ENCODE measurements at places on chromosomes 12 and 14. TPM values are rescaled to one million over a fixed set of nuclear protein-coding genes. Genes with fewer than 3 reads are reported as not detected.

AMDHD1 gene
- 56.7 TPM for total RNA-seq

DNA sequence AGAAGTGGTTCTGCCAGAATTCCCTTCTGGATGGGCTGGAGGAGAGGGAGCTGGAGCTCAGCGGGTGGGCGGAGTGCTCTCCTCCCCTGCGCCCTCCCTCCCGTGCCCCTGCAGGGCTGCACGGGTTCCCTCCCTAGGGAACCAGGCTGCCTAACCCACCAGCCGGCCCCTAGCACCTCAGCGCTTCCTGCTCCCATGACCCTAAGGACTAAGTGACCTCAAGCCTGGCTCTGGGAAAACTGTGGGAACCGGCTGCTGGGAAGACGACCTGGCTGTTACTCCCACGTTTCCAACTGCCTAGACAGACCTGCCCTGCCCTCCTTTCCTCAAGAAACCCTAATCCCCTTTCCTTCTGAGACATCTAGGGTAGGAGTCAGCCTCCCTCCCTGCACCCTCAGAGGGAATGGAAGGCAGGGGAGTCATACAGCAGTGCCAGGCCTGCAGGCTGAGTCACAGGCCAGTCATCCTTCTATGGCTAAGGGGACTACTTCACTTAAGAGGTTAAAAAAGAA lies 31.5 kb downstream of the SLC6A12 start:
- DNase-seq: no peak
- no peaks in the 10 kb centered on the region for H3K27me3 ChIP-seq
- no peaks in the 10 kb centered on the region for H3K36me3 ChIP-seq
- H3K27ac ChIP-seq: no peak overlapping the region

DNA sequence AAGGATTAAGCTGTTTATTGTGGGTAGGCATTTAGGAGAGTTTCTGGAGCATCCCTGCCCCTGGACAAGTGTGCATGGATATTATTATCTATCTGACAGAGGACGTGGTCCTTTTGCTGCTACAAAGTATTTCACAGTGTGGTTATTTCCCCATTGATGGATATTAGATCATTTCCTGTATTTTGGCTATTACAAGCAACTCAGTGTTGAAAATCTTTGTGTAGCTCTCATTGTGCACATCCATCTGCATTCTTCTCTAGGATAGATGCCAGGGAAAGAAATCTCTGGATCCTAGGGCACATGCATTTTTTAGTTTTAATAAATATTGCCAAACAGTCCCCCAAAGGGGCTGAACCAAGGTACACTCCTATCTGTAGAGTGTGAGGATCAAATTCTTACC lies 154.3 kb upstream of the SRRM4 start:
- H3K4me3 ChIP-seq: no peak overlapping the region
- H3K36me3 ChIP-seq: no peaks in the 10 kb centered on the region
- H3K4me1 ChIP-seq: no peaks in the 10 kb centered on the region
- H3K27ac ChIP-seq: no peak overlapping the region

GRCh38 chr12:27359578-27360340 lies 27.1 kb downstream of the BMAL2 start:
- no peak overlapping the region for H3K4me3 ChIP-seq
- no peaks in the 10 kb centered on the region for H3K4me1 ChIP-seq
- no peak overlapping the region for H3K27ac ChIP-seq
- no peaks in the 10 kb centered on the region for H3K36me3 ChIP-seq

GYS2 gene
- total RNA-seq: 15.5 TPM

GRCh38 chr12:4900327-4900726 lies 9.4 kb upstream of the KCNA1 start:
- no peak for DNase-seq
- H3K4me1 ChIP-seq: no peaks in the 10 kb centered on the region
- H3K4me3 ChIP-seq: no peak overlapping the region
- no peaks in the 10 kb centered on the region for H3K36me3 ChIP-seq
- no peak overlapping the region for H3K27ac ChIP-seq

DNA sequence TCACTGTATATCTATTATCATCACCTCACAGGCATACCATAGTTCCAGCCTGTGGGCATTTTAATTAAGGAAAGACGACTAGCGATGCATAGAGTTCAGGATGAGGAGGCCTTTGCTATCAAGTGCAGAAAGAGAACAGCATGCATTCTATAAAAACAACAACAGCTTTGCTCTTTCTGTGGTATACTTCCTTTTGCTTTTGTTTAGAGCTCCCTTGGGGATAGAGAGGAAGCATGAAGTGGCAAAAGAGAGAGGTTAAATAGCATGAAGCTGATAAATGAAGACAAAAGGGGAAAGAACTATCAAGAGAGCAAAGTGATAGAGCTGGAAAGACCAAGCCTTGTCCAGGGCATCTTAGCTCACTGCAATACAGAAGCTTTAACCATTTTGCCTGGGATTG lies 23.5 kb downstream of the IFNG-AS1 start:
- no peak overlapping the region for H3K4me3 ChIP-seq
- no peak overlapping the region for H3K27ac ChIP-seq
- H3K4me1 ChIP-seq: no peaks in the 10 kb centered on the region
- H3K27me3 ChIP-seq: no peaks in the 10 kb centered on the region
- no peaks in the 10 kb centered on the region for H3K36me3 ChIP-seq
- no peak for DNase-seq

DNA sequence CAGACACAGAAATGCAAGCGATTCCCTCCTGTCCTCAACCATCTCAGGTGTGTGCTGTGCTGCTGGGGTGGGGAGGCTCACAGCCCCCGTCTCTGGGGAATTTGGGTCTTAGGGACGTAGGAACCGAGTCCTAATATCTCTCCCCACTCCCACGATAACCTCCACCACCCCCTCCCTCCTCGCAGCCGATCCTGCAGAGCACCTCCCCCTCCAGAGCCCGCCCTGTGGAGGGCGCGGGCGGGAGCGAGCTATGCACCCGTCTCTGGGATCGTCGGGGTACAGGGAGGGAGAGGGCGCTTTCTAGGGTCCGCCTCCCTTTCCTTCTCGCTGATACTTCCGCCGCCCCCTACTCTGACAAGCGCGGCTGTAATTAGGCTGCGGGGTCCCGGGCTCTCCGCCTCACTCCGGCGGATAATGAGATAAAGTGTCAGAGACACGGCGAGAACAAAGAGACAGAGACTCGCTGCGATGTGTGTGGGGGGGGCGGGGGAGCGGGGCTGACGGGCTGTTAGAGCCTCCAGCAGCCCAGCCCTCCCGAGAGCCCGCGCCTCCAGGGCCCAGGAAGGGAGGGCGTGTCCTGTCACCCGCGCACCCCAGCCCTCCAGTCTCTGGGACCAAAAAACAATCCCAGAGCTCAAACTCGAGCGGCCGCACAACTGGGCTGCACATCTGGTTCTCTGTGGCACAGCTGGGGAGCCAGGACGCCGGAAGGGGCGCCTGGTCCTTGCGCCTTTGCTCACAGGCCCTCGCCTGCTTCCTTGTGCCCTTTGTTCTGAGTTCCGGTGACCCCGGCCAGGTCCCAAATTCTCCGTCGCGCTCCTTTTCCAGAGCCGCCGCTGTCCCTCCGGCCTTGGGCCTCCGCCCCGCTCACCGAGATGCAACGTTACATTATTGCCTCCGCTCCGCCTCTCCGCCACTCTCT lies 8.7 kb downstream of the SHMT2 start:
- H3K27me3 ChIP-seq: no peaks in the 10 kb centered on the region
- peak; percentile 33 for DNase-seq
- H3K4me1 ChIP-seq: peaks cover 26% of the 10 kb centered on the region
- no peak overlapping the region for H3K4me3 ChIP-seq
- H3K27ac ChIP-seq: no peak overlapping the region
- peaks cover 11% of the 10 kb centered on the region for H3K36me3 ChIP-seq

TAS2R8 gene
- total RNA-seq: not detected

DNA sequence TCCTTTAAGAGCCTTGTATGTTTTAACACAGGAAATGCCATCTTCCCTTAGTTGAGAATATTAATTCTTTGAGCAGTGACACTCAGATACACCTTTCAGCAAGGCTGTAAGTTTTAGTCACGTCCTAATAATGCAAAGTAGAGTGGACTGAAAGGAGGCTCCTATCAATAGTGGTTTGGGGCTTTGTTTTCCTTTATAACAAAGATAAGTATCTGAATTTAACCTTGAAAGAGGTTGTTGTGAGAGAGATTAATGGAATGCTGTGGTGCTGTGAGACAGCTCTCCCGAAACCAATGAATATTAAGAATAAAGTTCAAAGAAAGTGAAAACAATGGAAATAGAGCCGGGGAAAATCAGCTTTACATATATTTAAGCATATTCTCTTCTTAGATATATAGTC lies 259.6 kb downstream of the ERC1 start:
- H3K27ac ChIP-seq: no peak overlapping the region
- no peaks in the 10 kb centered on the region for H3K36me3 ChIP-seq
- H3K4me1 ChIP-seq: no peaks in the 10 kb centered on the region
- DNase-seq: no peak
- H3K4me3 ChIP-seq: no peak overlapping the region

DNA sequence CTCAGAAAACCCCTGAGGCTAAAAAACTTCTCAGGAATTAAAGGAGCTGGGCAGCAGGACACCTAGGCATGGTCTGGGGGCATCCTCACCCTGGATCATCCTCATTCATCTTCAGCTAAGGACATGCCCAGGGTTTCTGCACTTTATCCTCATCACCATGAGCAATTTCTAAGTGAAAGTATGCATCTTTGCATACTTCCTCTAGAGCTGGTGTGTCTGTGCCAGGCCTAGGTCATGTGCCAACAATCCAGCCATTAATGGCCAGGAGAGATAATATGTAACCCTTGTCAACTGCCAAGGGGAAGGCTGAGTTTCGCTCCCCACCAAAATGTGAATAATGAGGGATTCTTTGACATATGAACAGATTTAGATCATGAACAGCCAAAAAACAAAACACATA lies 160.5 kb downstream of the KITLG start:
- no peak for DNase-seq
- no peaks in the 10 kb centered on the region for H3K27me3 ChIP-seq
- no peak overlapping the region for H3K4me3 ChIP-seq
- H3K36me3 ChIP-seq: no peaks in the 10 kb centered on the region
- no peak overlapping the region for H3K27ac ChIP-seq

DNA sequence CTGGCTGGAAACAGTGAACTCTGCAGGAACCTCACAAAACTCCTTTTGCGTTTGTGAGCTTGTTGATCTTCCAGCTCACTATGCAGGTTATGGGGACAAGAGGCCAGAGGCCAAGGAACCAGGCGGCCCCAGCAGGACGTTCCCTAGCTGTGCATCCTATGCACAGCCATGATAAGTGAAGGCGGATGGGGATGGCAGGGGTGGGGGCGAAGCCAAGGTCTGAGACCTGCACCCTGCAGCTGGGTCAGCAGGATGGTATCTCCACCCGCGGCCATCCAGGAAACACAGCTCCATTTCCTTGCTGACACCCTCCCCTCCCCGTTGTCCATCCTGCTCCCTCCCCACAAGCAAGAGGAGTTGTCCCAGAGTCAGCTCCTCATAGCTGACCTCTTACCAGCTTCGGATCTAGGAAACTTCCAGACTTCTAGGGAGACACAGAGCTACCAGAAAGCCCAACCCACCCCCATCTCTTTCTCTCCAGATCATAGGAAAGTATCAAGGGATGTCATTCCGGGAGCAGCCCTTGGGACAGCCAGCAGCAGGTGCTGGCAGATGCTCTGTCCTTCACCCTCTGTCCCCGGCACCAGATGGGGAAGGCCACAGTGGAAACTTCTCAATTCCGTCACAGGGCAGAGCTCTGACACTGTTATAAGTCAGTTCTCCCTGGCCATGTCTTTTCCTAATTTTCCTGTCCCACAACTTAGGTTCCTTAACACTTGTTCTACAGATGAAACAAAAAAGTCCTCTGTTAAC lies 9.4 kb downstream of the ZBTB39 start:
- DNase-seq: peak; percentile 33
- no peak overlapping the region for H3K4me3 ChIP-seq
- H3K4me1 ChIP-seq: peaks cover 19% of the 10 kb centered on the region
- no peaks in the 10 kb centered on the region for H3K27me3 ChIP-seq

B4GALNT3 gene
- total RNA-seq: 0.09 TPM

- H3K4me1 ChIP-seq: peaks cover 7% of the 10 kb centered on the region
- DNase-seq: no peak
- H3K27me3 ChIP-seq: no peaks in the 10 kb centered on the region
Observed at GRCh38 chr12:124413401-124413800, 118.5 kb downstream of the RFLNA start.

DNA sequence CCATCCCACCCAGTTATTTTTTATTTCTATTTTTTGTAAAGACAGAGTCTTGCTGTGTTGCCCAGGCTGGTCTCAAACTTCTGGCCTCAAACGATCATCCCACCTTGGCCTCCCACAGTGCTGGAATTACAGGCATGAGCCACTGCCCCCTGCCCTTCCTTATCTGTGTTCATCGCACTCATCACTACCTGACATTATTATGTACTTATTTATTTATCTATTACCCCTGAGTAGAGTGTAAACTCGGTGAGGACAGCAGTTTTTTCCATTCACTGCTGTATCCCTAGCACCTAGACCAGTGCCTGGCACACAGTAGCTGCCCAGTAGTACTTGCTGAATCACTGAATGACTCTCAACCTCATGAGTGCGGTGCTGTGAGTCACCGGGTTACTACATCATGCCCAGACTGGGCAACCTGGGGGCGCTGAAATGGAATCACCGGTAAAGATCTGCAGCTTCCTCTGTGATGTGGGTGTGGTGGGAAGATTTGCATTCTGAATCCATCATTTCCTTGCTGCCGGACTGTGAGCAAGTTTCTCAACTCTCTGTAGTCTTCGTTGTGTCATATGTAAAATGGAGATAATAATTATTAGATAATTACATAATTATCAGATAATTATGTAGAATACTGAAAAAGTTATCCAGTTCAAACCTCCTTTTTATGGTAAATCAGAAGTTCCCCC lies 81.9 kb upstream of the USP44 start:
- no peak for DNase-seq
- no peaks in the 10 kb centered on the region for H3K36me3 ChIP-seq
- H3K4me1 ChIP-seq: peaks cover 9% of the 10 kb centered on the region
- no peaks in the 10 kb centered on the region for H3K27me3 ChIP-seq
- no peak overlapping the region for H3K4me3 ChIP-seq

GRCh38 chr14:50064993-50065392 lies 51.4 kb downstream of the VCPKMT start:
- no peak overlapping the region for H3K4me3 ChIP-seq
- H3K36me3 ChIP-seq: no peaks in the 10 kb centered on the region
- peaks cover 22% of the 10 kb centered on the region for H3K4me1 ChIP-seq

- H3K36me3 ChIP-seq: no peaks in the 10 kb centered on the region
- H3K27ac ChIP-seq: no peak overlapping the region
- peaks cover 4% of the 10 kb centered on the region for H3K27me3 ChIP-seq
- H3K4me1 ChIP-seq: no peaks in the 10 kb centered on the region
Observed at GRCh38 chr12:33575346-33575745, 135.7 kb upstream of the SYT10 start.

PUS7L gene
- 6.8 TPM for total RNA-seq

DNA sequence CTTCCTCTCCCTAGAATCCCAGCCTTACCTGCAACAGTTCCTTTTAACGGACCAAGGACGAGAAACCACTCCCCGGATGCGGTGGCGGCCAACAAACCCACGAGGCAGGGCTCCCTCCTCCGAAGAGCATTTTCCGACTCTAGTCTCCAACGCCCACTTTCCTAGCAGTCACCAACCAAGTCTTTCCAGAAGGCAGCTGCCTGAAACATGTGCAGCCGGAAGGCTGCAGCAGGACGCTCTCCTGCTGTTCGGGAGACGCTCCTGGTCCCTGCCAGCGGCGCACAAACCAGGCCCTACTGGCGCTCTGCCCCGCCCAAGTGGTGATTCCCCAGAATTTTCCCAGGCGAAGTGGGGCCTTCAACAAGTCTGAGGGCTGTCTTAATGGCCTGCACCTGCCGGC lies 21.1 kb upstream of the ADAM20 start:
- DNase-seq: no peak
- H3K27ac ChIP-seq: no peak overlapping the region
- H3K27me3 ChIP-seq: no peaks in the 10 kb centered on the region
- no peaks in the 10 kb centered on the region for H3K36me3 ChIP-seq
- H3K4me1 ChIP-seq: no peaks in the 10 kb centered on the region
- no peak overlapping the region for H3K4me3 ChIP-seq

- no peaks in the 10 kb centered on the region for H3K36me3 ChIP-seq
- H3K27me3 ChIP-seq: no peaks in the 10 kb centered on the region
- no peak overlapping the region for H3K4me3 ChIP-seq
- H3K4me1 ChIP-seq: no peaks in the 10 kb centered on the region
- no peak overlapping the region for H3K27ac ChIP-seq
Observed at GRCh38 chr12:70692681-70693288, 55.6 kb upstream of the PTPRB start.
